ENCODE measurements at places on chromosomes 4 and X. TPM values are rescaled to one million over a fixed set of nuclear protein-coding genes. Genes with fewer than 3 reads are reported as not detected.

DNA sequence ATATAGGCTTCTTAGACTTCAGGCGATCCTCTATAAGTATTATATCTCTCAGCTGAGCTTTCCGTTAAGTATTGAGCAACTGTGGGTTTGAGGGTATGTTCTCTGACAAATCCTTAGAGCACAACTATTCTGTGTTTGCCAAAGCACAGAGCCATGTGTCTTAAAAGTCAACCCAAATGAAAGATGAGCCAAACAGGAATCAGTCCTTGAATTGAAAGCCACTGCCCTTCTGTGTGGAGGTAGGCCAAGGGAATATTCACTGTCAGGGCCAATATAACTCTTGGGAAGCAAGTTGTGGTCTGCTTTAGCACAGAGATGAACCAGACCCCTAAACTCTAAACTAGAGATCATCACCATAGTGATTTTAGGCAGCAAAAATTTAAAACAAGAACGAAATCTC, 164.0 kb downstream of the STAG2 start:
- no peak for DNase-seq

- no peak for DNase-seq
These were observed 66.4 kb upstream of the UGT2B15 start for GRCh38 chr4:68736813-68737212.

DCAF8L2 gene
- not detected for polyA plus RNA-seq

TMEM156 gene
- 0.53 TPM for polyA plus RNA-seq
